Tibial nerve (tissue), 4 donors: ENCODE measurements at places on chromosomes 7 and 10. TPM values are rescaled to one million over a fixed set of nuclear protein-coding genes. Genes with fewer than 3 reads are reported as not detected.

INA gene
- not detected for total RNA-seq

DNA sequence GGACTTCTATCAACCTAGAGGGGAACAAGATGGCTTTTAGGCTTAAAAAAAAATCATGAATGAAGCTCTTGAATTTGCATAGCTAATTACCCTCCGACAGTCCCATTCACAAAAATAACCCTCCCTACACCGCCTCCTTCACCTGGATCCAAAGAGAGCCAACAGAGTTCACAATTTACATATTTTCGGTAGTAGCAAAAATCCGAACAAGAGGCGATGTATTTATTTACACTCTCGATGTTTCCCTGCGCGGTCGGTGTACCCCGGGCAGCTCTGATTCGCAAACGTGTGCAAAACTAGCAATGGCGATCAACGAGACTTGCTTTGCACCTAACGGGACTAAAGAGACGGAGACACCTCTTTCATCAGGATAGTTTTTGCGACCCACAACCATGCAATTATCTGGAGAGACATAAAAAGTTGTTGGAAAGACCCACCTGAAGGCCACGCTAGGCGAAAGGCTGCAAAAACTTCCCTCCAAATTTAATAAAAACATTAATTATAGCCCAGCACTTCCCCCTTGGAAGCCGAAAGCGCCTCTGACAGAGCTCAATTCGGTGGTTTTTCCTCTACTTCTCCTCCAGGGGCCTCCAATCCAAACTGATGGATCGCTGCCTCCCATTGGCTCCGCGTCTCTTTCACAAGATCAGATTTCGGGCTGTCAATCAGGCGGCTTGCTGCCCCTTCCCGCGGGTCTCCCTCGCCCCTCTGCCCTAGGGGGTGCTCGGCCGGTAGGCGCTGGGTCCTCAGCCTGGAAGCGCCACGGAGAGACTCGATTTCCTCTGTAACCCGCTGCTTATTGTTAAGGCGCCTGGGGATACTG, at the start of gene ETV1:
Gene ETV1 (minus strand): TSS at position 541 of the 823 bp plus-strand sequence. CDS start 614 bp downstream, outside the sequence.
- peak within 1 kb of the TSS; percentile 94 for H3K27ac ChIP-seq
- peak within 1 kb of the TSS; percentile 52 for H3K4me3 ChIP-seq
- H3K36me3 ChIP-seq = no peaks in the 10 kb centered on the region
- H3K27me3 ChIP-seq = no peaks in the 10 kb centered on the region

DNA sequence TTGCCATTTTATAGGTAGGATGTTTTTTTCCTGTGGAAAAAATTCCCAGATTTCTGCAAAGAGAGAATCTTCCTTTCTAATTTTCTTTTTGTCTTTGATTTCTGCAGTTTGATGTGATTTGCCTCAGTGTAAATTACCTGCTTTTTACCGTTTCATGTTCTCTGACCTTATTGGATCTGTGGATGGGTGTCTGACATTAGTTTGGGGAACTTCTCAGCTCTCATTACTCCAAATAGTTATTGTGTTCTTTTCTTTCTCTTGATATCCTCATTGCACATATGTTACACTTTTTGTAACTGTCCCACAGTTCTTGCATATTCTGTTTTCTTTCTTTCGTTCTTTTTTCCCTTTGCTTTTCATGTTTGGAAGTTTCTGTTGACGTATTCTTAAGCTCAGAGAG, 28.5 kb downstream of the NACAD start:
- H3K27ac ChIP-seq = no peak overlapping the region
- no peak for DNase-seq
- H3K4me1 ChIP-seq = no peaks in the 10 kb centered on the region
- no peak overlapping the region for H3K4me3 ChIP-seq

- DNase-seq = no peak
- no peak overlapping the region for H3K27ac ChIP-seq
- no peaks in the 10 kb centered on the region for H3K27me3 ChIP-seq
Observed at GRCh38 chr10:27624941-27625340, 120.7 kb downstream of the MKX start.

GRCh38 chr10:121788115-121788514, 139.7 kb downstream of the ATE1 start:
- no peak overlapping the region for H3K4me3 ChIP-seq
- no peak overlapping the region for H3K27ac ChIP-seq
- peaks cover 16% of the 10 kb centered on the region for H3K36me3 ChIP-seq
- H3K4me1 ChIP-seq = no peaks in the 10 kb centered on the region
- no peak for DNase-seq
